ENCODE measurements at places on chromosomes 1 and 21.

GRCh38 chr1:13674377-13674776, 25.6 kb upstream of the PRDM2 start:
- no peak for DNase-seq

DNA sequence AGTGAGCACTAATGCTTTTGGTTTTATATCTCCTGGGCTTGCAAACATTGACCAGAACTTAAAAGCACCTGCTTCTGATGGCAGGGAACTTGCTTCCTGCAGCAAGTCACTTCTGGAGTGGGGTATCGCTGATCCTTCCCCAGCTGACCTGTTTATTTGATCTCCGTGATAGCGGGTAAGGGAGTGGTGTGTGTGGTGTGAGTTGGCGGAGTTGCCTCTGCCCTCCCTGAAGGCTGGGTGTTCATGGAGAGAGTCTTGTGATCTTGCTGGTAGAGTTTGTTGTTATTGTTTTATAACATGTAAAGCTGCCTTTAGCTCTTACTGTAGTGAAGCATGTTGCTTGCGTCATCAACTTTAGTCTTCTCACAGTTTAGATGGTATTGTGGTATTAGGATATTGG, 3.9 kb downstream of the MFN2 start:
- no peak for DNase-seq

DNA sequence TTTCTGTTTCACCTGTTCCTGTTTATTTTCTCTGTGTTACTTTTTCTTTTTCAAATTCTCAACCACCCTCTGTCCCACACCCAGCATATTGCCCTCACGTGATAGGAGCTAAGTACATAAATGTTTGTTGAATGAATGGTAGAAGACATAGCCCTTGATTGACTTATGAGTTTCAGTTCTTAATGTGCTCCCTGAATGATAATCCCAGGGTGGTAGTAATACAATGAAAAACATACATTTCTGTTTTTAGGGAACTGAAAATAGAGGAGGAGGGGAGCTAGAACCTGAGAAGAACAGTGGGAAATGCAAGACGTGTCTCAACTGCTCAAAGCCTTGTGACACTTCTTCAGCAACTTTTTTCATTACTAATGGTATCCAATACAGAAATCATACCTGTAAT, 147.1 kb downstream of the SPATA46 start:
- DNase-seq = no peak

DNA sequence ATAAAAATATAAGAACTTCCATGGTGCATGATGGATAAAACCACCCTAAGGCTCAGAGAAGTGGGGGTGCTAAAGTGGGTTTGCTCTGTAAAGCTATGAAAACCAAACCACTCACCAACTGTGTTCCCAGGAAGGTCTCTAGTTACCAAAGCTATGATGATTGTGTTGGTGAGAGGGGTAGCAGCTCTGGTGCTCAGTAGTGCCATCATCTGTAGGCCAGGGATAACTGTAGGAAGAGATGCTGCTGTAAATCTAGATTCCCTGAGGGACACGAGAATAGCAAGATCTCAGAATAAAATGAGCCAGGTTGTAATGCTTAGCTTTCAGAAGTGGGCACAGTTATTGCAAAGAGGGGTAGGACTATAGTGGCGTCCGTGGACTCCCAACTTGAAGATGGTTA, 124.5 kb downstream of the GREM2 start:
- no peak for DNase-seq

DNA sequence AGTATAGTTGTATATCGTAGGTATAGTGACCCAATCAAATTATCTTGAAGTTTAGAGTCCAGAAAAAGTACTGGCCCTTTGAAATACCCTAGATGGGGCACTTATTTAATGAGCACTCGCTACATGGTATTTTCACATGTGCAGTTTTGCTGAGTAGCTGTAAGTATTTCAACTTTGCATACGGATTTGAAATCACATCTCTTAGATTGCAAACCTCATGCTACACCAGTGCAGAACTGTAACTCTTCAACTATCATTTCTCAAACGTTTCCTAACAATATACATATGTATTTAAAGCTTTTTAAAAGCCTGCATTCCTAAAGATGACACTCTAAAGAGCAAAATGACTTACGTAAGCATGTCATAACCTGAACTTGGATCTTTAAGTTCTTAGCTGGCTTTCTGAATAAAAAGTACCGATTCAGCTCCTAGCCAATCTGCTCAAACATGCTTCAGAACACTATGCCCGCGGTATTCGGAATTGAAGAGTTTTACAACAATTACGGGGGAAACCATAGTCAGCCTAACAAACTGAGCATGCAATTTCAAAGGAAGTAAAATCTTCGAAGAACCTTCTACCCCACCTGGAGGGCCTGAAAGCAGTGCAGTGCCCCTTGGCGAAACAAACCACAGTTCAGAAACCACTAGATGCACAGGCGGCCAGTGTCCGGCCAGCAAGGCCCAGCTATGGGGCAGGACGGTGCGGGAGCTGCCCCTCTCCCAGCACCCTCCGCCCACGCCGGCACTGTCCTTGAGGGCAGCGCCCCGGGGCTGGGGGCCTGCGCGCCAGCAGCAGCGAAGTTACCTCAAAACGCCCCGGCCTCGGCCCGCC, 863 bp downstream of the FH start:
- no peak for DNase-seq

DNA sequence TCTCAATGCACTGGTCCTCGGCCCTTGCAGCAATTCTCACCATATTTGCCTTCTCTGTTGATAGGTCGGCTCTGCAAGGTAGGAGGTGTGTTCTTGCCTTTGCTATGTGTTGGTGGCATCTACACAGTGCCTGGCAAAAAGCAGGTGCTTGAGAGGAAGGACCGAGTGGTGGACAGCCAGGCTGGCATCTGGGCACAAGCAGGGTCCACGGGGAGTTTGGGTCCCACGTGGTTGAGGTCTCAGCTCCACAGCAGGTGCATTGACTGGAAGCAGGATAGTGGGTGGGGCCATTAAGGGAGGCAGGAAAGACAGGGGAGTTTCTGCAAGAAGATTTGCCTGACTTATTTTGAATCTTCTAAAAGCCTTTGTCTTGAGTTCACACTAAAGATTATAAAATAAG, 81.2 kb upstream of the WNT4 start:
- no peak for DNase-seq

- no peak for DNase-seq
Observed at GRCh38 chr1:156747742-156748669, 3.5 kb downstream of the HDGF start.

GRCh38 chr1:155392898-155393411, 72.3 kb downstream of the RUSC1 start:
- no peak for DNase-seq

Measured in glomerular endothelial cell (primary cell).